ENCODE measurements at places on chromosomes 6 and 20.

DNA sequence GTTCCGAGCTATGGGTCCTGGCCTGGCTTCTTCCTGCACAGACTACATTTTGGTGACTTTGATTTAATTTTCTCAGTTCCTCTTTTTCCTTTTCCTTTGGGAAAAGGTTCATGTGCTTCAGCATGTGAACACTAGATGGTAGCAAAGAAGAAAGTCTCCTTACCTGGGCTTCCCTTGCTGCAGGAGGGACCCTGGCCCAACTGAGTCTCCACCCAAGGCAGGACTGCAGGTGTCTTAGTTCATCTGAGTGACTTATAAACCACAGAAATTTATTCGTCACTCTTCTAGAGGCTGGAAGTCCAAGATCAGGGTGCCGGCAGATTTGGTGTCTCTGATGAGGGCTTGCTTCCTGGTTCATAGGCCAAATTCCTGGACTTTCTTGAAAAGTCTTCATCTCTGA lies 163.2 kb downstream of the SYCP2 start:
- no peak for DNase-seq

DNA sequence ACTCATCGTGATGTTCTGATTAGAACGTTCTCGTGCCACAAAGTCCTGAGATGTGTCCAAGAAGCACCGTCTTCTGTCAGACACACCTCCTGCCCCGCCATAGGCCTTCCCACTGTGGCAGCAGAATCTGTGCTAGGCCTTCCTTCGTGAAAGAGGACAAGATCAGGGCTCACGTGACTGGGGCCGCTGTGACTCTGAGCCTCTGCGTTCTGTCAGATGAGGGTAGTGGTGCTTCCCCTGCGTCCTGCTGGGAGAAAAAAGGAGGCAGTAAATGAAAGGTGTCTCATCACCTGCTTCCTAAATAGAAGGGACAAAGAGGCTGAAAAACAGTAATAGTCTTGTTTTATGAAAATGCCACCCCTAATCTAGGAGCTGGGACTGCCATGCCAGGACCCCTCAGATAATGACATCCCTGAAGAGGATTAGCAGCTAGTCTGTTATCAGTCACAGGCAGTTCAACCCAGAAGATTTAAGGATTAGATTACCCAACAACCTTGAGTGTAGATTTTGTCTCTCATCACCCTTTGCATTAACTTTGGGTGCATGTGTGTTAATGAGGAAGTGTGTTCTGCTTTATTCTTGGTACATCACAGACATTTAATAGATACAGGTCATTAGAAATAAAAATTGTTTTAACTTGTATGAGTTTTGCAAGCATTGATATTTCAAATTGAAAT lies 4.1 kb downstream of the DNAJC5 start:
- DNase-seq = no peak

DNA sequence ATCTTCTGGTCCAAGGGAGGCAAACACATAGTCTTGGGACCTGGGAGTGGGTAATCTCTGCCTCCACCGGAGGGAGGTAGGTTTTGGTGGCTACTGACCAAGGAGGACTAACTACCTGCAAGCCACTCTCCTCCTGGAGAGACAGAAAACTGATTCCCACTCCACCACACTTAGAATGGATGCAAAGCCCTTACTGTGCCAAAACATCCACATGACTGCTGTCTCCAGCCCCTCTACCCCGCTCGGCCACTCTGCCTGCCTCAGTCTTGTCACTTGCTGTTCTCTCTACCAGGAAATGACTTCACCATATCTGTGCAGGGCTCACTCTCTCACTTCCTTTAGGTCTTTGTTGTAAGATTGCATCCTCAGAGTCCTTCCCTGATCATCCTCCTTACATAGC lies 129.5 kb upstream of the ARG1 start:
- no peak for DNase-seq

GRCh38 chr20:32052778-32053362 lies 828 bp downstream of the HCK start:
- peak; percentile 44 for DNase-seq

DNA sequence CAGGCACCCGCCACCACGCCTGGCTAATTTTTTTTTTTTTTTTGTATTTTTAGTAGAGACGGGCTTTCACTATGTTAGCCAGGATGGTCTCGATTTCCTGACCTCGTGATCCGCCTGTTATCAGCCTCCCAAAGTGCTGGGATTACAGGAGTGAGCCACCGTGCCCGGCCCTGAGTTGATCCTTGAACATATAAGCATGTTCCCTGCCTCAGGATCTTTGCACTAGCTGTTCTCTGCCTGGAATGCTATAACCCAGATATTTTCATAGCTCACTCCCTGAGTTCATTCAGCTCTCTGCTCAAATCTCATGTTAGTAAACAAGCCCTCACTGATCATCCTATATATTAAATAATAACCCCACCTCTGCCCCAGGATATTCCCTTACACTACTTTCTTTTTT lies 9.0 kb upstream of the DLK2 start:
- DNase-seq = no peak

DNA sequence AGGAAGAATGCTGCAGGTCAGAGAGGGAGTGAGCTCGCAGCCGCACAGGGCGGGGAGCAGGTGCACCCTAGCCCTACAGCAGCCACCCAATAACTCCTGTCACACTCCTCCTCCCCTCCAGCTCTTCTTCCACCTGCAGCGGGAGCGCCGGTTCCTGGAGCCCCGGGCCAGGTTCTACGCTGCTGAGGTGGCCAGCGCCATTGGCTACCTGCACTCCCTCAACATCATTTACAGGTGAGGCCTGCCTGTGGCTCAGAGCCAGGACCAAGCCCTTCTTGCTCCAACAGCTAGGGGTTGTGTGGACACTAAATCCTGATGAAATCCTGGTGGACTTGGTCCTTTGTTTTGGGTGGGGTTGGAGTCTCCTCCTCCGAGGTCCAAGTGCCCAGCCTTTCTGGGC lies 11.7 kb downstream of the SGK2 start:
- DNase-seq = no peak

- peak; percentile 68 for DNase-seq
These were observed 1.3 kb upstream of the DDR1 start for GRCh38 chr6:30882759-30883684.

DNA sequence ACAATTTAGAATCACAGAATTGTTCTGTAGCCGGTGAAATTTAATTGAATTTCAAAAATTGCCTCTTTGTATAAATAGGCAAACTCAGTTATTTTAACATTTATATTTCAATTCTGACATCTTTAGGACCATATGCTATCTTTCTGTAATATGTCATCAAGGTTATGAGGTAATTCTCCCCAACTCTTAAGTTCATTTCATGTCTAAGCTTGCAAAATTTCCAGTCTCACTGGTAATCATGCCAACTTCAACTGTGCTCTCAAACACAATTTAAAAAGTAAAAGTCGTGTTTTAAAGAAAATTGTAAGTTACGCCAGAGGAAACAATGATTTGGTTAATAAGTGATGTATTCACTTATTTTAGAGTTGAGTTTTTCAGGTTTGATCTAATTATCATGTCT lies 1.4 kb downstream of the NCOA7 start:
- DNase-seq = no peak

DNA sequence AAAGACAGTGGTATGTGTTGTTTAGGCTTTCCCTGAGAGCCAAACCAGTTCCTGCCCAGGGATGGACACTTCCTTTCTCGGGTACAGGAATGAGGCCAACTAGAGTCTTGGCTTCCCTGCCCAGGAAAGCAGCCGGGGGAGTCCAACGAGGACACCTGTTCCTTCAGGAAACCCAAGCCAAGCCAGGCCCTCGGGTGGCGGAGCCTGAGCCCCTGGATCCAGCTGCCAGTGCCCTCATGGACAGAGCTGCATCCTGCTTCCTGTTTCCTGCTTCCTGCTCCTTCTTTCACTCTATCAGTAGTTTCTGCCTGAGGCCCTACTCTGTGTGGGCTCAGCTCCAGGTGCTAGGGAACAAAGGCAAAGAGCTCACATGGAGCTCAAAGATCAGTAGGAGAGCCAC lies 7.9 kb upstream of the SIRPA start:
- no peak for DNase-seq

DNA sequence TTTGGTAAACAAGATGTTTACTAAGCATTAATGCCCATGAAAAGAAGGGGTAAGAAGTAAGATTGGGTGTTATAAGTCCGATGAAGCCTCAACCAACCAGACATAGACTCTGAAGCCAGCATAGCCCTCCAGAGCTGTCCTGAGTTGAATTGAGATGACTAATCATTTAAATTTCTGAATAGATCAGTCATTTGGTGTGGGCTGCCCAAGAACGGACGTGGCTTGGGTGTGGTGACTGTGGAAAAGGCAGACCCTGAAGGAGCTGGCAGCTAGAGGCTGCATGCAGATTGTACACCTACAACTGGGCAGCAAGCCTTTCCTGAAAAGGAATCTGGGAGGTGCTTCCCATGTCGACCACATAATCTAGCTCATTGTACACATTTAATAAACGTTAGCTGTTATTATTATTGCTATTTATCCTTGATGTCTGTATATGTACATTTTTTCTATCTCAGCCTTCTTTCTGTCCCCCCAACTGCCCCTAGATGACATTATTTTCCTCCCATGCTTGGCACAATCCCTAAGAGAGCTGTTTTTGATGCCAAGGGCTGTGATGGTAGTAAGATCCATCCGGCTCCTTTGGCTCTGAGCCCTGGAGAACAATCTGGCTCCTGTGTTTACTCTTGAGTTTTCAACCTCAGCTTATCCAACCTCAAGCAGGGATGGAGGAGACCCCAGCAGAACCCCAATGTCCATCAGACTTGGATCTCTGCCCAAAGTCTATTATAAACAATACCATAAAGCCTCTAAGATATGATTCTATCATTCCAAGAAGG lies 57.6 kb upstream of the JAG1 start:
- no peak for DNase-seq

GRCh38 chr20:23009636-23010035 lies 25.5 kb upstream of the SSTR4 start:
- DNase-seq = no peak

DNA sequence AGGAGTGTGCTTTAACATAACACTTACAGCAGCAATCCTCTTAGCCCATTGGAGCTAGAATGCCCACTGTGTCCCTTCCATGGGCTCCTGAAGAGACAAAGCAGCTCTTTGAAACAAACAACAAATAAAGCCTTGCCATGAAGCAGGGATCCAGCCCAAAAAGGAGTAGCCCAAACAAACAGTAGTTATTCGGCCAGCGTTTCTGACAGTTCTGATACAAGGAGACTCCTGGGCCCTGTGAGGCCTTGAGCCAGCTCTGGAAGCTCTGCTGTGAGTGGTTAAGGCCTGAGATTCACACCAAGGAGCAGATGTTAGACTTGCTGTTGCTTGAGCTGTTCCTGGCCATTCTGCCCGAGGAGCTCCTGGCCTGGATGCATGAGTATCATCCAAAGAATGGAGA lies 16.9 kb upstream of the ZSCAN16 start:
- DNase-seq = no peak

GRCh38 chr6:157281570-157281969 lies 41.7 kb downstream of the TMEM242 start:
- DNase-seq = no peak

GRCh38 chr6:74073429-74073828 lies 377.4 kb downstream of the CD109 start:
- no peak for DNase-seq

- no peak for DNase-seq
These were observed 37.3 kb downstream of the PGM3 start for GRCh38 chr6:83155794-83156193.

DNA sequence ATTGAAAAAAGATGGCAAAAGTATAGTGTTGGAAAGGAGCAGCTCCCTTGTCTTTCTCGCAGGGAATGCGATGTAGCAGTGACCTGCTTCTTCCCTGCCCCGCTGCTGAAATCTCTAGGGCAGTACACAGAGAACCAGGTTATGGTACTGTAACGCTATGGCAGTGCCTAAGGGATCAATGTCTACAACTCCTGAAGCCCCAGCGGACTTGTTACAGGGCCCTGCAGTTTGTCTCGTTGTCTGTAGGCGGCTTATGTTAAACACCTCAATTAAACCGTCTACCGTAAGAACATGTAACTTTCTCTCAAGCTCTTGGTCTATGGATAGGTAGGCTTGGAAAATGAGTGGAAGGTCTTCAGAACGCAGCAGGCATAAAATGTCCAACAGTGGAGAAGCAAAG lies 44.8 kb upstream of the SLC17A4 start:
- no peak for DNase-seq

- no peak for DNase-seq
These were observed 768.1 kb downstream of the KIF16B start for GRCh38 chr20:15805154-15805553.

GRCh38 chr20:38610521-38610920 lies 8.9 kb downstream of the ARHGAP40 start:
- DNase-seq = no peak

- DNase-seq = no peak
These were observed 123.0 kb downstream of the JARID2 start for GRCh38 chr6:15368873-15369272.

GRCh38 chr20:47727170-47727880 lies 58.0 kb downstream of the SULF2 start:
- peak; percentile 58 for DNase-seq

GRCh38 chr6:28368522-28368921 lies 18.8 kb downstream of the ZKSCAN3 start:
- no peak for DNase-seq

Measured in tibial artery (tissue), 4 donors.